ENCODE measurements at places on chromosomes 7 and 10.

DNA sequence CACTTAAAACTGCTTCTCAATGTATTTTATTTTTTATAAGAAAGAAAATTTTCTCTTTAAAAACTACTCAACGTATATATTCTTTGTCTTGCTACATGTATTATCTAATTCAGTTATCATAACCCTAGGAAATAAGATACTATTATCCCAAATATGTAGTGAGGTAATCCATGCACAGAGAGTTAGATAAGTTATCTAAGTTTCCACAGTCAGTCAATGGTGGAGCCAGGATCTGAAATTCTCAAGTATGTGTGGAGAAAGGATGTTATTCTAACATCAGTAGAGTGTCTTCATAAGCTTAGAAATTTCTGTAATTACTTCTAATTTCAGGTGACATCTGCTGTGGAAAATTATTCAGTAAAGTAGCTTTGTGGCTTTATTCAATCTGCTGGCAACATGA, 239.9 kb downstream of the CSTF2T start:
- no peak for DNase-seq

- no peak for DNase-seq
Measured at GRCh38 chr10:47019155-47020145, 108.2 kb downstream of the PTPN20 start.

GRCh38 chr7:43747328-43748105, 11.0 kb upstream of the BLVRA start:
- no peak for DNase-seq

- no peak for DNase-seq
Measured at GRCh38 chr7:44977959-44978335, 868 bp downstream of the MYO1G start.

DNA sequence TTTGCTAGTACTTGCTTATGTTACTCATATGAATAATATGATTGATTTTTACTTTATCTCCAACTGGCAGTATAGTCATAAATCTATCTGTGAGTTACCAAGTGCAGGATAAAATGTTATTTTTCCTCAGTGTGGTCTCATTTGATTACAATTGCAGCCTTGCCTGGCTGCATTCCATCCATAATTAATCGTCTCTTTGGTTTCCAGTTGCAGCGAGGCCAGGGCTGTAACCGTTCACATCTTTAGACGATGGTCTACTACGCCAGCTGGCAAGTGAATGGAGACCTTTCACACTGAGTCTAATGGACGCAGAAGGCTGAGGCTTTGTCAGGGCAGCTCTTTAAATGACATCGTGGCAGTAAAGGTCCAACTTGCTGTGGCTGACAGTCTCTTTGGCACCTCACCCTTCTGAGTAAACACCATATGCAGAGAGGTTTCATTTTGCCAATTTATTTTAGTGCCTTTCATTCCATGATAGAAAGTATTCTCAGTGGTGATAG, 84.0 kb downstream of the ARL4A start:
- no peak for DNase-seq

- DNase-seq = no peak
Measured at GRCh38 chr10:103493362-103493915, at the start of gene NEURL1. Gene NEURL1 (plus strand): TSS chr10:103493705. CDS start chr10:103494388, 683 bp downstream.

DNA sequence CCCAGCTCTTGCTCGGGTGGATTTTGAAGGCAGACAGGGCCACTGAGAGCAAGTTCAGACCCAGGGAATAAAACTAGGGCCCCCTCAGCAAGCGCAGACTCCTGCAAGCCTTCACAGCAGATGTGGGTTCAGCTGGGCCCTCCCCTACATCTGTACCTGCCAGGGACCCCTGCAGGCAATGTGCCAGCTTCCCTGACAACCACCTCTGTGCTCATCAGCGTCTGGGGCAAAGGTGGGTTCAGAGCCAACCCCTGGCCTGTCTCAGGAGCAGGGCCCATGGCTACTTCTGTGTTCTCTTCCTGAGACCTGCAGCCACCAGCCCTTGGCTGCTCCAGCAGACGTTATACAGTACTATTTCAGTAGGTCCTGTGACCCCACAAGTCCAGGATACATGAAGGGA, 189.5 kb downstream of the DIP2C start:
- DNase-seq = no peak

- no peak for DNase-seq
Measured at GRCh38 chr7:152664636-152665035, 11.3 kb downstream of the XRCC2 start.

GRCh38 chr10:75723319-75723980, 292.0 kb downstream of the LRMDA start:
- DNase-seq = no peak

DNA sequence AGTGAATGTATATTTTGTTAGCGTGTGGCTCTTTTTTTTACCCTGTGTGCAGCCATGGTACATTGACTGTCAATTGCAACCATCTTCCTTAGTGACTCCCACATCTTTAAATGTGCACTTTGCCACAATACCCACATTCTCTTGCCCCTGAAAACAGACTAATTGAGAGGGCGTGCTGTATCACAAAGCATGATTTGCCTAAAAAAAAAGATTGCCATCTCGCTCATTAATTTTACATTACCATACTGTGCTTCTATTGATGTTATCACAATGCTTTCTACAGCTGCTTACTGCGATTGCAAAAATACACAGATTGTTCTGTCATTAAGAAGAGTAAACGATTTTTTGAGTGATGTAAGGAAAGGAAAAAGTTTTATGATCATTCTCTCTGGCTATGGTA, 613.1 kb upstream of the NRP1 start:
- DNase-seq = no peak

DNA sequence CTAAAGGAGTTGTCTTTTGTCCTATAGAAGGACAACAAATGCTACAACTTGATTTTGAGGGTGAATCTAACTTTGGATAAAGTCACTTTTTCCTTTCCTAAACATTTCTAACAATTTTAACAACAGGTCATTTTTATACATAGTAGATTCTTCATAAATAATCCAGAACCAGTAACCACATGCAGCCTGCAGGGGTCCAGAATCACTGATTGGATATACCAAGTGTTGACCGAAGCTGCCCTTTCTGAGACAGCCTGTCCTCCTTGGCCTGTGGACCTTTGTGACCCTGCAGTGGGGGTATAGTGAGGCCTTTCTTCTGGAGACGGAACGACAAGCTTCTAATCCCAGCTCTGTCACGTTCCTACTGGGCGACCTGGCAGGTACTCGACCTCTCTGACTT, 34.8 kb upstream of the LAMB4 start:
- DNase-seq = no peak

GRCh38 chr7:121798896-121799295, 74.1 kb upstream of the PTPRZ1 start:
- DNase-seq = no peak

- no peak for DNase-seq
Measured at GRCh38 chr7:25857376-25858067, 294.5 kb upstream of the NFE2L3 start.

GRCh38 chr10:26711324-26711723, 13.8 kb downstream of the PDSS1 start:
- no peak for DNase-seq

- no peak for DNase-seq
Measured at GRCh38 chr7:977326-978048, 2.1 kb upstream of the COX19 start.

DNA sequence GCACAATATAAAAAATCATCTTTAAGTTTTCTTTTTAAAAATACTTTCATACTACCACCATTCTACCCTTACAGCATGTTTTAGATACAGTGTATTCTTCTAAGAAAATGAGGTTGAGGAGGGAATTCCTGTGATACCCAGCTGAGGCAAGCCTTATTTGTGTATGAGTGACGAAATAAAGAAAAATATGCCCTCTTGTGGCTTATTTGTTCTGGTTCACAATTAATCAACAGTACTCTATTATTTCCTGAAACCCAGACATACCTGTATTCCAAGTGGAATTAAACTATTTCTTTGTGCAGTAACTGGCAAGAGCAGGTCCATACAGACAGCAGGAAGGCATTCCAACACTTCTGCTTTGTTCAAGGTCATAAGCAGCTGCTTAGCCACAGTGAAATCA, 4.5 kb upstream of the SEMA3D start:
- no peak for DNase-seq

DNA sequence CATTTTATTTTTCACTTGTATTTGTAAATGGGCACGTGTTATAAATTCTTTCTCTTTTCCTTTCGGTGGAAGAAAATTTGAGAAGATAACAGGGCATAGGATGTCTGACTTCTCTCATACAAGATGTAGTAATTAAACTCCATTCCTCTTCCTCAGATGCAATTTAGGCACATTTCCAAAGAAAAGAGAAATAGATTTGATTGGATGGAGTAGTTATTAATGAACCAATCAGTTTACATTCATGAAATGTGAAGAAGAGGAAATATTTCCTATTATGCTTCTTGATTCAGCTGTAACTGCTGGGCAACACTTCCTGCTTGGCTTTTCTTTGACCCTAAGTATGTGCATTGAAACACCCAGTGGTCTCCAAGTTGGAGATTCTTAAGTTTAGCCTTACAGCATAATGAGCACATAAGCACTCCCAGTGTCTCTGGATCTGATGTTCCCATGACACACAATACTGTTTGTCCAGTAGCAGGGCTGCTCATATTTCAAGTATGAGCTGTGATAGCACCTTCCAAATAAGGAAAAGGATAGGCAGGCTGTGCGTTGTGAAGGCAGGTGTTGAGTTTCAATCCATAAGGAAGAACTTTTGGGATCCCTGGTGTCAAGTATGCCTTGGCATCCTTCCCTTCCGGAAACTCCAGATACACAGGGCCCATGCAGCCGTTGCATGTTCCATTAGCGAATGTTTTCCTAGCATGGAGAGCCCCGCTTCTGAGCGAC, 33.4 kb upstream of the COBL start:
- DNase-seq = no peak

DNA sequence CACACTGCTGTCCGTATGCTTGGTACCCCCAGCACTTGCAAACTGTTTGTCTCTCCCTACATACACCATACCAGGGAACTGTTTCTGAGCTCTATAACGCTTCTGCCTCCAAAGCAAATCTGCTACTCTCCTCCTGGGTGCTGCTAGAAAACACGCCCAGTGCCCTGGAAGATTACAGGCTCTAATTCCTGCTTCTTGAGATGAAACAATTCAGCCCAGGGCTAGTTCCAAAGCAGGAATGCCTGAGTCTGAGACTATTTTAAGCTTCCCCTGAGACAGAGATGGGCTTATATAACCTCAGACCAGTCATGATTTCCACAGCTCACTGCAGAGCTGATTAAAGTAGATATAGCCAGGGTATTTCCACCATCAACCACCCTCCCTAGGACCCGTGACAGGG, 327.1 kb downstream of the GPR158 start:
- no peak for DNase-seq

GRCh38 chr10:17022896-17023295, 106.7 kb downstream of the CUBN start:
- no peak for DNase-seq

- no peak for DNase-seq
Measured at GRCh38 chr7:108358553-108358952, 97.7 kb downstream of the NRCAM start.

DNA sequence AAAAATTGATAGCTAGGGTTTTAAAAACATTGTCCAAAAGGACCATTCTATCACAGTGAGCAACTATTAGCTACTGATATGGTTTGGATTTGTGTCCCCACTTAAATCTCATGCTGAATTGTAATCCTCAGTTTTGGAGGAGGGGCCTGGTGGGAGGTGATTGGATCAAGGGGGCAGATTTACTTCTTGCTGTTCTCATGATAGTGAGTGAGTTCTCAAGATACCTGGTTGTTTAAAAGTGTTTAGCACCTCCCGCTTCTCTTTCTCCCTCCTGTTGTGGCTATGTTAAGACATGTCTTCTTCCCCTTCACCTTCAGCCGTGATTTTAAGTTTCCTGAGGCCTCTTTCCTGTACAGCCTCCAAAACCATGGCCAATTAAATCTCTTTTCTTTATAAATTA, 500.4 kb upstream of the POT1 start:
- no peak for DNase-seq

GRCh38 chr7:19111474-19112273, 5.8 kb downstream of the TWIST1 start:
- no peak for DNase-seq

DNA sequence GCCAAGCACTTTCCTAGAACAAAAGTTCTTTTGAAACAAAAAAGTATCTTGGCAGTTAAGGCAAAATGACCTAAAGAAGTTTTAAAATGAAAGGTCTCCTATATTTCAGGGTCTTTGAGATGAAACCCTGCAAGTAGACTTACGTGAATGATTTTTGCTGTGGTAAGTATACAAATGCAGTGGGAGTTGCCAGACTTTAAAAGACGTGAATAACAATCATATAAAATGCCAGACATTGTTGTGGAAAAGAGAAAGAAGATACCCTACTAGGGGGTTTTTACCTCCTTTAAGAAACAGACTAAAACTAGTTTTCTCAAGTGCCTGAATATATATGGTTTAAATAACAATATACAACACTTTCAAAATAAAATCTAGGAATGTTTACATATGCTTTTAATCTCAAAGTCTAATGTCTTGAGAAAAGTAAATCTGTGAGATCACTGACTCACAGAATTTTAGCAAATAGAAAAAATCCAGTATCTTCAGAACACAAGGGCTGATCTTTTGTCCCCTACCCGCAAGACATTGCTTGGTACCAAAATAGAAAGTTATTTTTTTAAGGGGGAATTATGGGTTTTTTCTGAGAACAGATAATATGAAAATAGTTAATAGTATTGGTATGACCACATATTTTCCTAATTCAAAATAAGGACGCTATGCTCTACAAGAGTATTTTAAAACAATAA, 29.5 kb downstream of the LRRC17 start:
- no peak for DNase-seq

- no peak for DNase-seq
Measured at GRCh38 chr7:129919492-129919891, 33.3 kb downstream of the UBE2H start.

DNA sequence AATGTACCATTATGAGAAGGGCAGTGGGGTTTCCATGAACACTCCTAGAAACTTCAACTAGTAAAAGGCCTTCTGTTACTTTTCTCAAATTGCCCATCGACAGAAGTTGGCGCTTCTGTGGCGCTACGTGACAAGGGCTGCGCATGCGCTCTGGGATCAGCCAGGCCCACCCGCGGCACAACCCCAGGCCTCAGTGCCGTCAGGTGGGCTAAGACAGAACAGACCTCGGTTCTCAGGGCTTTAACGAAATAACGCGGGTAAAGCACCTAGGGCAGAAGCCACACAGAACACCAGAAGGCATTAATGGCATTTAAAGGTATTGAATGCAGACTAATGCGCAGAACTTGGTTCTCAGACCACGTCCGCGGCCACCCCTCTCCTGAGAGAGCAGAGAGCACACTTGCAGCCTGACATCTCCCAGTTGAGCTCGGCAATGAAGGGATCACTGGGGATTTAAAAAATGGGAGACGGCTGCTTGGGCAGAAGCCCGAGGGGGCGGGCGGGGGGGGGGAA, 67.6 kb upstream of the CTNNA3 start:
- peak; percentile 90 for DNase-seq

- peak; percentile 26 for DNase-seq
Measured at GRCh38 chr10:97714401-97715258, 1.1 kb downstream of the MARVELD1 start.

DNA sequence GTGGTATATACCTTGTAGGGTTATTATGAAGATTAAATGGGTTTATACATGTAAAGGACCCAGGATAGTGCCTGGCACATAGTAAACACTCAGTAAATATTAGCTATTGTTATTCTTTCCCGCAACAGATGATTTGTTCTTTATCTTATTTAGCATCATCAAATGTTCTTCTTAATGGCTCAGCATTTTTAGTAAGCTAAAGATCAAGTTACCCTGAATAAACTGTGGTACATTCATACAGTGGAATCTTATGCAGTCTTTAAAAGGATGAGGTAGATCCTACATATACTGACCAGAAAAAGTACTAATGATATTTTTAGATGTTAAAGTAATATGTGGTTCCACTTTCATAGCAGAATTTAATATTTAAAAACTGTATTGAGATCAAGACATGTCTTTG, 65.4 kb downstream of the ST7 start:
- no peak for DNase-seq

GRCh38 chr7:157693071-157693520, 356.3 kb downstream of the DNAJB6 start:
- no peak for DNase-seq
